Heart left ventricle (tissue), 16 donors: ENCODE measurements at places on chromosomes 3 and 15. TPM values are rescaled to one million over a fixed set of nuclear protein-coding genes. Genes with fewer than 3 reads are reported as not detected.

DLL4 gene
- 11.1 TPM for polyA plus RNA-seq

NEK4 gene
- polyA plus RNA-seq = 11.0 TPM

KCNH8 gene
- not detected for polyA plus RNA-seq

DNA sequence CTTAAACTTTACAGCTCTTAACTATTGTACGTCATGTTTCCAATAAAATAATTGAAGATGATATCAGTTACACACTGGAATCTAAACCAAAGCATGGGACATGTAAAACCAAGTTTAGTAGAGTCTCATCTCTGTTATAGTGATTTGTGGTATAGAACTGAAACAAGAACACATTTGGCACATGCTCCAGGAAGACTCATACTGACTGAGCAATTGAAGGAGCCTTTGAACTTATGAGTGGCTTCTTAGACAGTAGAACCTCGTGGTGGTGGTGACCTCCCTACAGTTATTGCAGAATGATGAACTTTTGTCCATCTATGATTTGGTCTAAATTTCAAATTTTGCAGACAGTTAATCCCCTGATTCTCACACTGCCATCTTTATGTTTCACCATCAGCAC is 729.7 kb downstream of the ROBO1 start:
- DNase-seq = no peak

DNA sequence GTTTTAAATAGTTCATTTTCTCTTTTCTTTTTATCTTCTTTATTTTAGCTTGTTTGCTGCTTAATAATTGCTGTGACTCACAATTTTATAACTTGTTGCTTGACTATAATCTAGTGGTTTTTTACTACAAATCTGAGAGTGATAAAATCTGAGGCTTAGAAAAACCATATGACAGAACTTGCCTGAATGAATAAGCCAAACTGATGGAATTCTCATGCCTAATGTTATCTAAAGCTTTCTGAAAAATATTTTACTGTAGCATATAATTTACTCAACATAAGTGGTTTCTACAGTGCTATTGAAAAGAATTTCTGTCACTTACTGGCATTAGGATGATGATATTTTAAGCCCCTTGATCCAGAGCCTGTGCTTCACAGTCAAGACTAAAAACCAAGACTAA is 175.1 kb downstream of the VGLL3 start:
- no peak for DNase-seq

DNA sequence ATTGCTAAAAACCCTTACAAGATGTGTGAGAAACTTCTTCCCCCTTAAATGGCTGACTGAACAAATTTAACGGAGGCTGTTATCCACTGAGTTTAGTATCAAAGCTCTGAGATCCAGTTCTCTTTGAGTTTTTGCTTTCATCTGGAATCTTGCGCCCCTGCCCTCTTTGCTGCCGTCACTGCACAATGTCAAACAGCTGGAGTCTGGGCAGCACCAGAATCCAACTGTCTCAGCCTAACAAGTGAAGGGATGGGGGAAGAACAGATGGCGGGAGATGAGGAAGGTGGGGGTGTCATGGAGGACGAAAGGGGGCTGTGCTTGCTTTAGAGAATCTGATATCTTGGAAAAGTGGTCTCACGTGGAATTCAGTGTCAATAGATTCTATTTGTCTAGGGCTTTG is 7.0 kb upstream of the BOC start:
- no peak for DNase-seq

DNA sequence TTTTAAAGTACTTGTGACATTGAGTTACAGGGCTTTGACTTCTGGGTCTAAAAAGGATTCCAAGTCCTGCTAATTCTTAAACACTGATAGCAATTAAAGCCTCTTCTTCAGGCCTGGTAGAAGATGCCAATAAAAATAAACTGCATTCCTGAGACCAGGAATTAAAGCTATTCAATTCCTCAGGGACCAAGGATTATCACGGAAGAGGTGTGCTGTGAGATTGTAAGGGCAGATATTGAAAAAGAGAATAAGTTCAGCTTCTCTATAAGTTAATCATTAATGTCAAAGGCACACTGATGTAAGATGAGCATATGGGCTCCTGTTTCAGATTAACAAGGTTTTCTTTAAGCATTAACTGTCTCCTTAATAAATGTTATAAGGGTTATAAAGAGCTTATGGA is 611.3 kb downstream of the SI start:
- no peak for DNase-seq

DNA sequence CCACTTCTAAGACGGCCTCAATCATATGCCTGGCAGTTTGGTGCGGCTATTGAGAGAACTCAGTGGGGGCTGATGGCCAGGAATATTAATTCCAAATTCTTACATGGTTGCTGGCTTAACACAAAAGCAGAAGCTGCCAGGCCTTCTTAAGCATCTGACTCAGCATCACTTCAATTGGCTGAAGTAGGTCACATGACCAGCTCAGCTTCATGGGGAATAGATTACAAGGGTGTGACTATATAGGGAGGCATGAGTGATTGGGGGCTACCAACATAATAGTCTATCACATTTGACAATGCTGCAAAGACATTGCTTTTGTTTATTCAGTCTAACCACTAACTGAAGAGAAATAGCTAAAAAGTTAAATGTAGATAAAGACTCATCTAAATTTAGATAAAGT is 101.6 kb upstream of the ANKRD28 start:
- DNase-seq = no peak

DNA sequence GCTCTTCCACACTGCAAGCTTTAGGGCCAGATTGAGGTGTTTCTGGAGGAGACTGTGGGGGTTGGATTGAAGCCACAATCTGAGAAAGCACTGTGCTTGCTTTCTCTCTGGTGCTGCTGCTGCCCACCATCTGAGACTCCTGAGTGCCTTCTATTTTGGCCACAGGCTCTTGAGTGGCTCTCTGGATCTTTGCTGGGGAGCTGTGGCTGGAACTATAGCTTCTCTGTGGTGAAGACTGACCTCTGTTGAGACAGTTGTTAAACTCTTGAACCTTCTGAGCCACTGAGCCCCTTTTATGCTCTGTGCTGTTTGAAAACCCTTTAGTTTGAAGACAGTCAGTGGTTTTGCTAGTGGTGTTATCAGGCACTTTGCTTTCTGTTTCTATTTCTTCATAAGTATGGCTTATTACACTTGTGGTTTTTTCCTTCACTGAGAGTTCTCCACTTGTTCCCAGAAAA is 108.7 kb upstream of the TSPAN3 start:
- no peak for DNase-seq

DNA sequence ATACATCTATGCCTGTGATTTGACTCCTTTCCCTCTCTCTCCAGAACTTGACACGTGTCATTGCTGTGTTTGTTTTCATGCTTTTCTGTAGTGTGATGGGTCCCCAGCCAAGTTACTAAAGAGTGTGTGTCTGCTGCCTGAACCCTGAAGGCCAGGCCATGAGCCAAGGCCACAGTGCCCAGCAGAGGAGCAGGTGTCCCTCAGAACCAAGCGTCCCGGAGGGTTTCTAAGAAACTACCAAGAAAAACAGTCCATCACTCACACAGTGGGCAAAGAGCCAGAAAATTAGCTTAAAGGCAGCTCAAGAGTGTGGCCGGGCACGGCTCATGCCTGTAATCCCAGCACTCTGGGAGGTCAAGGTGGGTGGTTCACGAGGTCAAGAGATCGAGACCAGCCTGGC is 35.2 kb downstream of the FBXO45 start:
- DNase-seq = no peak

DNA sequence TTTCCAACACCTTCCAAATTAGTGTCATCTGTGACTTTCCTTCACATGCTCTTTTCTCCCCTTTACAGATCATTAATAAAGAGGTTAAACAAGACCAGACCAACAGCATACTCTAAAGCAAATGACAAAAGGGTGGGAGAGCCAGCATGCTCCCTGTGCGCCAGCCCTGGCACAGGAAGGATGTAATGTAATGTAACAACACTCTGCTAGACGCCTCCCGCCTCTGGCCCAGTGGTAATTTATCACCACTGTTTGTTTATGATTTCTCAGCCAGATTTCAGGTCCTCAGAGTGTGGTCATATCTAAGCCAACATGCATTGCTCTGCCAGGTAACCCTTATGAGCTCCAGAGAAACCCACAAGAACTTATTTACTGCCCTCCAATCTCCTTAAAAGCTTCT is 189.5 kb upstream of the WNT5A start:
- no peak for DNase-seq

DNA sequence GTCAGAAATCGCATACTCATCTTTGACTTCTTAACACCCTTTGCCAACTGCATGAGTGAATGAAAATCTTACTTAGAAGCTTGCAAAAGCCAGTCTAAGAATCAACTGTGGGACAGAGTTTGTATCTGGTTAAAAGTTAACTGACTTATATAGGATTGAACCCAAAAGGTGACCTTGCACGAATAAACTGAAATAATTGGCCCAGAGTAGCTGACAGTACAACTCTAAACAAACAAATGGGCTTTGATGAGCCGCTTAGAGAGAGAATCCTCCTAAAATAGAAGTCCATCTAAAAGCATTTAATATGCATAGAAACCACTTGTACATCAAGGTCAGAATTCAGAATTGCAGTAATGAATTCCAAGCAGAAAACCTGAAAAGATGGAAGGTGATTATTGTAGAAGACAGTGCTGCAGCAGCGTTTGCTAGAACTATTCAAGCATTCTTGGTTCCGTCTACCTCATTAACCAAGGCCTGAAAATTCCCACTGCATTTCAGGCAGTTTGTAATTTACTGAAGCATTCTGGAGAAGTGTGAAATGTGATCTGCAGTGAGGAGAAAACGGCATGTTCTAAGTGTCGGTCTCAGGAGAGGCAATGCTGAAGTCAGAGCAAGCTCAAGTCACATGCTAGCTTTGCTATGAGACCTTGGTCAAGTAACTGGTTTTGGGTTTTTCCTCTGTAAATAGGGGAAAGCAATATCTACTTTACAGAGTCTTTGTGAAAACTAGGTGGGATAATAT is 103.7 kb downstream of the CADPS start:
- no peak for DNase-seq

DNA sequence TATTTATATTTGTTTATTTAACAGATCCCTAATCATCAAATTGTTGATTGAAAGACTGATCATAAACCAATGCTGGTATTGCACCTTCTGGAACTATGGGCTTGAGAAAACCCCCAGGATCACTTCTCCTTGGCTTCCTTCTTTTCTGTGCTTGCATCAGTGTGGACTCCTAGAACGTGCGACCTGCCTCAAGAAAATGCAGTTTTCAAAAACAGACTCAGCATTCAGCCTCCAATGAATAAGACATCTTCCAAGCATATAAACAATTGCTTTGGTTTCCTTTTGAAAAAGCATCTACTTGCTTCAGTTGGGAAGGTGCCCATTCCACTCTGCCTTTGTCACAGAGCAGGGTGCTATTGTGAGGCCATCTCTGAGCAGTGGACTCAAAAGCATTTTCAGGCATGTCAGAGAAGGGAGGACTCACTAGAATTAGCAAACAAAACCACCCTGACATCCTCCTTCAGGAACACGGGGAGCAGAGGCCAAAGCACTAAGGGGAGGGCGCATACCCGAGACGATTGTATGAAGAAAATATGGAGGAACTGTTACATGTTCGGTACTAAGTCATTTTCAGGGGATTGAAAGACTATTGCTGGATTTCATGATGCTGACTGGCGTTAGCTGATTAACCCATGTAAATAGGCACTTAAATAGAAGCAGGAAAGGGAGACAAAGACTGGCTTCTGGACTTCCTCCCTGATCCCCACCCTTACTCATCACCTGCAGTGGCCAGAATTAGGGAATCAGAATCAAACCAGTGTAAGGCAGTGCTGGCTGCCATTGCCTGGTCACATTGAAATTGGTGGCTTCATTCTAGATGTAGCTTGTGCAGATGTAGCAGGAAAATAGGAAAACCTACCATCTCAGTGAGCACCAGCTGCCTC is 14.7 kb downstream of the THBS1 start:
- DNase-seq = no peak

DNA sequence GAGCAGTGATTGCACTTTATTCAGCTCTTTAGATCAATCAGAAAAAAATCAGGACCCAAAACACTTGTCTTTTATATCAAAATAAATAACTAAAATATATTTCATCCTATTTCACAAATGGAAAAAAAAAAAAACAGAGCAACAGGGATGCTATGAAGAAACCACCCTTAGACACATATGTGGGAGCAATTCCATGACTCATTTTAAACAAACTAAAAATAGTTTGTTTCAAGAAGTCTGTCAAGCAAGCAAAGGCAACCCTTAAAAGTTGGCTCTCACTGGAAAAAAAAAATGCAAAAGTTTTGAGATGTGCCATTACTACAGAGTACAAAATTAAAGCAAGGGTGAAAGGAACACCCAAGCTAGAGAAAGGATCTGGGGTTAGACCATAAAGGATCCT is 5.7 kb downstream of the ATP13A3 start:
- no peak for DNase-seq

DNA sequence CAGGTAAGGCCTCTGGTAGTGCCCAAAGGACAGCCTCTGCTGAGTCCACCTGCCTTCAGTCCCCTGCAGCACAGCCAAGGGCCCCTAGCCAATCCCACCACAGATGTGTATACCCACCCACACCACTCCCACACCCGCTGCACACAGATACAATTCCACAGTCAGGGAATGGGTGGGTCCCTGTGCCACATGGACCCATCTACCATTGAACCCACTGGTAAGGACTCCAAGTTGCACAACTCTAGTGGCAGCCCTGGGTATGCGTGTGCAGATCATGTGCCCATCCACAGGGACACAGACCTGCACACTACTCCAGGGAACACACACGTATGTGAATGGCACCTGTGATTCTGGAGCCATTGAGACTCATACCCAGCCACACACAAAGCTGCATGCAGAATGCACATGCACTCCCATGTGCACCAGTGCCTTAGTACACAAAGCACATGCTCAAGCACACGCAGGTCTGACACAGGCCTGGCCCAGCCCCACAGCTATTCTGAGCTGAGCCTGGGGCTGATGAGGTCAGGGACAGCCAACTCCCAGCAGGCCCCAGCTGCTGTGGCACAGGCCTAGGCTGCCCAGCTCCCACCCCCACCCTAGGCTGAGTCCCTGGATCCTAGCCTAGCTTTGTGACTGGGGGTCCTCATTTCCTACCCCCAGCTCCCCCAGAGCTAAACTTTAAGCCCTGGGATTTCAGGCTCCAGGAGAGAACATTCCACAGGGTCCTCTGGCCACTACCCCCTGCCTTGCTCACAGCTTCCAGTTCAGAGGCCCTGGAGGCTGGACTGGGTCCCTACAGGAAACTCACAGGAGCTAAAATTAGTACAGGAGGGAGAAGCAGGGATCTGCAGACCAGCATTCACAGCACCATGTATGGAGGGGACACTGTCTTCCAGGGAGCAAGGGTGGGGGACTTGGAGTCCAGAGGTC is 2.7 kb upstream of the ALS2CL start:
- peak; percentile 78 for DNase-seq

GRCh38 chr3:183488343-183488742 is 59.9 kb upstream of the MCF2L2 start:
- no peak for DNase-seq

- no peak for DNase-seq
Measured at GRCh38 chr3:152402695-152403451, 134.1 kb downstream of the MBNL1 start.
